ENCODE measurements at places on chromosomes 11 and 22.

- DNase-seq: no peak
Measured at GRCh38 chr11:117826190-117826570, 1.6 kb upstream of the FXYD2 start.

GRCh38 chr22:38866399-38867123, 5.5 kb downstream of the CBX6 start:
- no peak for DNase-seq

- no peak for DNase-seq
Measured at GRCh38 chr22:17407643-17408042, 38.4 kb downstream of the CECR2 start.

GRCh38 chr11:116557282-116557681, 215.5 kb downstream of the BUD13 start:
- DNase-seq: no peak

DNA sequence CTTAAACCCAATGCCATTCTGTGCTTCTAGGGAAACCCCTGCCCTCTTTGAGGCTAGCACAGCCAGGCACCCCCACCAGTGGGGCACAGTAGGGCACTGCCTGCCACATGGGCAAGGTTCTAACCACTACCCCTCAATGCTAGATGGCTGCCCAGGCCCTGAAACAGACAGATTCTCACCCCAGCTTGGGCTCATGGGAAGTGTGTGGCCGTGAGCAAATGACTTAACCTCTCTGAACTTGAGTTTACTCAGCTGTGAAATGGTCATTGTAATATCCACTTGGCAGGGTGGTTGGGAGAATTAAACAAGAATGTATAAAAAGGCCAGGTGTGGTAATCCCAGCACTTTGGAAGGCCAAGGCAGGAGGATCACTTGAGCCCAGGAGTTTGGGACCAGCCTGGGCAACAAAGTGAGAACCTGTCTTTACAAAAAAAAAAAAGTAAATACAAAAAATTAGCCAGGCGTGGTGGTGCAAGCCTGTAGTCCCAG, 22.4 kb downstream of the C22orf23 start:
- DNase-seq: no peak

DNA sequence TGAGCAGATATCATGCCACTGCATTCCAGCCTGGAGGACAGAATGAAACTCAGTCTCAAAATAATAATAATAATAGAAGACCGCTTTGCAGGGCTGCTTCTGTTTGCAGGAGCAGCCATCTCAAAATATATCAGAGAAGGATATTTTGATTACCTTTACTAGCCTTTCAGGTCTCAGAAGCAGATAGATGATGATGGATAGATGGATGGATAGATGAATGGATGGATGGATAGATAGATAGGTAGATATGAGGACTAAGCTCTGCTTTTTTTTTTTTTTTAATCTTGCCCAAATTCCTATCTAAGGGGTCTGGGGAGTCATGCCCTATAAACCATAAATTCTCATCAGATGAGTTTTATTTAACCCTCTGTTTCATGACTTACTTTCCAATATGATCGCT, 18.5 kb downstream of the APOBEC3H start:
- no peak for DNase-seq

DNA sequence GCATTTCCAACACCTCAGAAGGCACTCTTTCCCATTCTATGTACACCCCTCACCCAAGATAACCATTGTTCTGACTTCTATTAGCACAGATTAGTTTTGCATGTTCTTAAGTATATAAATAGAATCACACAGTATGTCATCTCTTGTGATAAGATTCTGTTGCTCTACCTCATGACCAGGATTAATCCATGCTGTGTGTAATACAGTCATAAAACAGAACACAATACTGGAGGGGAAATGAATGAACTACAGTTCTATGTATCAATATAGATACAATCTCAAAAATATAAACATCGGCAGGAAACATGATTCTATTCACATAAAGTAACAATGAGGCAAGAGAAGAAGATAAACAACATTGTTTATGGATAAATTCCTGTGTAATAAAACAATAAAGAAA, 151.5 kb downstream of the ATG16L2 start:
- DNase-seq: no peak

DNA sequence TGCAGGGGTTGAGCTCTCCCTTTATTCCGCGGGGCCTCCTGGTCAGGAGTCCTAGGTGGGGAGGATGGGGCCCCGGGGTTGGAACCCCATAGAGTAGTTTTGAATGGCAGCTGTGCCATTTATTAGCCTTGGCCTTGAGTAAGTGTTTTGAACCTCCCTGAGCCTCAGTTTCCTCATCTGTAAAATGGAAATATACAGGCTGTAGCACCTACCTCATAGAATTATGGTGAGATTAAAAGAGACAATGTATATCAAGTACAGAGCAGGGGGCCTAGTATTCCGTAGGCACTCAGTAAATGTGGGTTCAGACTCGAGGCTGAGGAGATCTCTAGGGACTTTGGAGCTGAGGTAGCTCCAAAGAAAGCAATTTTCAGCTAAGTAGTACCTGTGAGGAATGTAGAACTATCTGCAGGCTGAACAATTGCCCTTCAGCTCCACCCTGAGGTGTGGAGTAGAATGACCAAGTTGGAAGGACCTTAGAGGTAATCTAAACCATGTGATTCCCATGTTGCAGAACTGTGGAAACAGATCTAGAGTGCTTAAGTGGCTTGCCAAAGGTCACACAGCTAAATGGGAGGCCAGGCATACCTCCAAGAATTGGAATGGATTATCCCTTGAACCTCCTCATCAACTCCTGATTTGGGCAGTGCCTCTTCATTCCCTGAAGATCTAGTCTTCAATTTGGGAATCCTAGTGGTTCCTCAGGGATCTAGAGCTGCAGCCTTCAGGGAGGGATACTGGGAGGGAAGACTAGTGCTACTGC, 682 bp downstream of the PGAP2 start:
- no peak for DNase-seq

GRCh38 chr22:41070665-41071331, 21.6 kb upstream of the EP300 start:
- DNase-seq: no peak
